ENCODE measurements at places on chromosomes 2 and 18.

- no peak for DNase-seq
Observed at GRCh38 chr2:167333245-167333644, 445.0 kb downstream of the XIRP2 start.

- DNase-seq = no peak
Observed at GRCh38 chr18:79250301-79250981, 145.3 kb upstream of the NFATC1 start.

DNA sequence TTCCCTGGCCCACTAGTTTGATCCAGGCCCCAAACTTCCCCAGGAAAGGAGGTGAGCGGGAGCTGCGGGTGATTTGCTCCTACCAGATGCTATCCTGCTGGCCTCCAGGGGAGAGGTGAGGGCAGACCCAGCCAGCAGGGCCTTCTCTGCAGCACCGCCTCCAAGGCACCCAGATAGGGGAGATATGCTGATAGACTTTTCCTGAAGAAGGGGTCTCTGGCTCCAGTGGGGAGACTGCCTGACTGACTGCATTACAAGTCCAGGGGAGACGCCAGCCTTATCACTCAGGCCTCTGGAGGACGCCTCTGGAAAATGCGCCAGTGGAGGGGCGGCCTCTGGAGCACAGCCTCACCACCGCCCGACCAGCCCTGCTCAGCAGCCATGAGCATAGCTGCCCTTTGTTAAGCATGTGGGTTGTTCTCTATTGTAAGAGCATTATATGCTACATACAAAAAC lies 60.6 kb upstream of the SMAD7 start:
- DNase-seq = no peak

- no peak for DNase-seq
Observed at GRCh38 chr18:79779021-79779699, 18.6 kb upstream of the KCNG2 start.

- no peak for DNase-seq
Observed at GRCh38 chr18:24270358-24270936, 127.2 kb downstream of the OSBPL1A start.

DNA sequence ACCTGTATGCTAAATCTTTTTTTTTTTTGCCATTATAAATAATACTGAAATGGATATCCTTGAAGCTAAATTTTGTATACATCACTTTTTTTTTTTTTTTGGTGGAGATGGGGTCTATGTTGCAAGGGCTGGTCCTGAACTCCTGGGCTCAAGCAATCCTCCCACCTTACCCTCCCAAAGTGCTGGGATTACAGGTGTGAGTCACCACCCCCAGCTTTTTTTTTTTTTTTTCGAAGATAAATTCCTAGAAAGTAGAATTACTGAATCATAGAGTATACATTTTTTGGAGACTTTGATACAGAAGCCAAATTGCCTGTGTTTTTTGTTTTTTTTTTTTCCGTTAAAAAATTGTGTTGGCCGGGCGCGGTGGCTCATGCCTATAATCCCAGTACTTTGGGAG lies 51.0 kb upstream of the MCFD2 start:
- DNase-seq = no peak

GRCh38 chr2:237600205-237600846 lies 9.8 kb upstream of the RAB17 start:
- DNase-seq = no peak

GRCh38 chr2:17877811-17878280 lies 621 bp upstream of the KCNS3 start:
- no peak for DNase-seq

- DNase-seq = no peak
Observed at GRCh38 chr18:49183921-49184320, 233.2 kb upstream of the SMAD7 start.

DNA sequence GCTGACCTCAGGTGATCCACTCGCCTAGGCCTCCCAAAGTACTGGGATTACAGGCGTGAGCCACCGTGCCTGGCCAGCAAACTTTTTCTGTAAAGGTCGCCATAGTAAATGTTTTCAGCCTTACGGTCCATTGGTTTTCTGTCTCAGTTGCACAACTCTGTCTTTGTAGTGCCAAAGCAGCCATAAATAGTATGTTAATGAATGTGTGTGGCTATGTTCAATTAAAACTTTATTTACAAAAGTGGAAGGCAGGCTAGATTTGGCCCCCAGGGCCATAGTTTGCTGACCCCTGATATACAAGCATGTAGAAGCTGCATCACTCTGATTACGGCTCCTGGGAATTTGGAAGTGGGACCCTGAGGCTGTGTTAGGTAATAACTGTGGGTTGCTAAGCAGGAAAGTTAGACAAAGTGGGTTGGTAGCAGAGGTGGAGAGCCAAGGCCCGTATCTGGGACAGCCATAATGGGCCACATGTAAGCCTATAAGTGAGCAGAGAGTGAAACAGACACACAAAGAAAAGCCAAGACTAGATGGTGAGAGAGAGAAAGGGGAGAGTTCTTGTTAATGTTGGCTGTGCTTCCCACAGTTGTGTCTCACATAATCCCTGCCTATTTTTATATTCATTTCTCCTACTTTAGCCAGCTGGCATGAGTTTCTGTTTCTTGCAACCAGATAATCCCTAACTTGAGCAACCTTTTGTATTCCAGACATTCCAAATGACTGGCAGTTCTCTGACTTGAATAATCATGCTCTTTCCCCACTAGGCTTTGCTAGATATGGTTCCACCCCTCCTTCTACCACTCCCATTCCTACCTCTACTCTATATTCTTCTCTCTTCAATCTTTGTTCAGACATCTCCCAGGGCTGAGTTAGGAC lies 223.3 kb upstream of the STON1 start:
- DNase-seq = no peak

GRCh38 chr2:123670286-123670685 lies 354.8 kb upstream of the CNTNAP5 start:
- no peak for DNase-seq

DNA sequence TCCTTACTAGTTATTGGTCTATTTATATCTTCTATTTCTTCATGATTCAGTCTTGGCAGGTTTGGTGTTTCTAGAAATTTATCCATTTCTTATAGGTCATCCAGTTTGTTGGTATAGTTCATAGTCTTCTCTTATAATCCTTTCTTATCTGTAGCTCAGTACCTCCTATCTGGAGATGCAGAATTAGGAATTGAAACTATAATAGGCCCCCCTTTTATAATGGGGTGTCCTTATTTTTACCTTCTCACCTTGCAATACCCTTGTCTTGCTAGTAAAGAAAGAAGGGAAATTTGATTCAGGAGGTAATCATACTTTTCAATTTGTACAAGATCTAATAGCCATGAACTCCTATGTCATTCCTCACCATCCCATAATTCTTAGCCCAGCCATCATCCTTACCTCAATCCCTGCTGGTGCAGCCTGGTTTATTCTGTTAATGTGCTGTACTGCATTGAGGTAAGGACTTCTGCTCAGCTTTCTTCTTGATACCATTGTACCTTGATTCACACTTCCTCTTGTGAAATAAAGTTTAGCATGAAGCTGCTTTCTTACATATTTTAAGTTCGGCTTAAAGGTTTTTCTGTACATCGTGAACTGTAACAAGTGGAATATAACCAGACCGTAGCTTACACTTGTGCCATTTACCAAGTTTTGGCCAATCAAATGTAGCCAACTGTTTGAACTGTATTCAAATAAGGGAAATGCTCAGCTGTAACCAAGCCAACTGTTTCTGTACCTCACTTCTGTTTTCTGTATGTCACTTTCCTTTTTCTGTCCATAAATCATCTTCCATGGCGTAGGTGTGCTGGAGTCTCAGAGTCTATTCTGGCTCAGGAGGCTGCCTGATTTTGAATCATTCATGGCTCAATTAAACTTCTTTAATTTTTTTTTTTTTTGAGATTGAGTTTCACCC lies 40.1 kb upstream of the PTH2R start:
- no peak for DNase-seq

GRCh38 chr2:149490296-149490695 lies 97.3 kb downstream of the MMADHC start:
- DNase-seq = no peak

DNA sequence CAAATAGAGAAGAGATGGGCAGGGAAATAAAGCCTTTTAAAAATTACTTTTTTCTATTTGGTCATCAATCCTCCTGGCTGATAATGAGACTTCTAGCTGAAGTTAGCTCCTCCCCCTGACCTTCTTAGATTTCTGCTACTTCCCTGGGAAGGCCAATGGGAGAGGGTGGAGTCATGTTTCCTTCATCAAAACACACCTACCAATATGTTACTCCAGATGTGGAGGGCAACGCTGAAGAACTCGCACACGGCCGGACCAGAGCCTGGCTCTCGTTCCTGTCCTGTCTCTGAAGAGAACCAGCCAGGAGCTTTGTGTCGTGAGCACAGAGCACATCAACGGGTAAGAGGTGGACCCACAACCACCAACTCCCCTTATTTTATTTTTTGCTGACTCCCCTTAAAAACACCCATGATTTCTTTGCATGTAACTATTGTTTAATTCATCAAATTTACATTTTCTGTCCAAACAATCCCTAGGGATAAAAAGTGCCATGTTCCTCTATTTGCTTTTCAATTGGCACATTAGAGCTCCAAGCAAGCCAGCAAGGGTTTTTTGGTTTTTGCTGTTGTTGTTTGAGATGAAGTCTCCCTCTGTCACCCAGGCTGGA lies 94.9 kb downstream of the ADD2 start:
- DNase-seq = no peak

GRCh38 chr18:48023334-48024008 lies 93.0 kb upstream of the SMAD2 start:
- no peak for DNase-seq

DNA sequence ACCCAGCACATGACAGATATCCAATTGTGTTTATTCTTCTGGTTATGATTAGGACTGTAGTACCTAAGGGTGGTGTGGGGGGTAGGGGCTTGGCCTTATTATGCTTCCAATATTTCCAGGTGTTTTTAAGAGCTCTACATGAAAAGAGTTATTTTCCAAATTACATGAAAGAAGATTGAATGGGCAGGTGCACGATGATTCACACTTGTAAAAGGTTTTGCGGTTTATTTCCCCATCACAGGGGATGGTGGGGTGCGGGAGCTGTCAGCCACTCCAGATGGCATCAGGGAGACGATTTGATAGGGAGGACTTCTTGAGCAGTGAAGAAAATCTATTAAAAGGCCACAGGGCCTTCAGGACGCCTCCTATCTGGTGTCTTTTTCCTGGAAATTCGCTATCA lies 15.1 kb upstream of the CCBE1 start:
- no peak for DNase-seq

GRCh38 chr18:22334567-22334966 lies 83.1 kb downstream of the CTAGE1 start:
- no peak for DNase-seq

GRCh38 chr2:57180042-57180567 lies 866.5 kb upstream of the VRK2 start:
- DNase-seq = no peak

GRCh38 chr2:6832596-6833299 lies 33.0 kb downstream of the CMPK2 start:
- DNase-seq = no peak

DNA sequence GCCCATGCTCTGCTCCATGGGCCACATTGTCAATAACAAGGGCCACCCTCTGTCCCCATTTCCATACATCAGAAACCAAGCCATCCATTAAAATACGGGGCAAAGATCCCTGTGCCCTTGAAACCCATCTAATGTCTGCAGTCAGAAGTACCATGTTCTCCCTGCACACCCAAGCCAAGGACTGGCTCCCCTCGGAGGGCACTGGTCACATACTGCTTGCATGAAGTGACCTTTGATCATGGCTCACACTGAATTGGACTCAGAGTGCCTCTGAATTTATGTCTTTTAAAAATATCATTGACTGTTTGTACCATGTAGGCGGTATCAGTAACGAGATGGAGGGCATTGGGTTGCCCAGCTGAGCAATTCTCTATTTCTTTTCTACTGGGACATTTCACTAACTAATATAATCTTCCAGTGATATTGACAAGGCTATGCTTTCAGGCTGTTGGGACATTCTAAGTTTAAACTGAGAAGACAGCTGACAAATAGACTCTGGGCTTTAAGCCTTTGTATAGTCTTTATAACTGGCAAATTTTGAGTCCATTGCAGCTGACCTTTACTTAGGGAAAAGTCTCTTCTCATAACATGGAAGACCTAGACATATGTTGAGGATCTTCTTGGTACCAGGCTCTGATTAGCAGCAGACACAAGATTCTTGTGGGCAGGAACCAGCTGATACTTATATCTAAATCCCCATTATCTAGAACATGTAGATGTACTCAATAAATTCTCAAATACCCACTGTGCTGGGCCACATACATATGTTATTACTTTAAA lies 214.3 kb downstream of the MYCN start:
- DNase-seq = no peak

- DNase-seq = no peak
Observed at GRCh38 chr2:6841537-6842287, 24.0 kb downstream of the CMPK2 start.

DNA sequence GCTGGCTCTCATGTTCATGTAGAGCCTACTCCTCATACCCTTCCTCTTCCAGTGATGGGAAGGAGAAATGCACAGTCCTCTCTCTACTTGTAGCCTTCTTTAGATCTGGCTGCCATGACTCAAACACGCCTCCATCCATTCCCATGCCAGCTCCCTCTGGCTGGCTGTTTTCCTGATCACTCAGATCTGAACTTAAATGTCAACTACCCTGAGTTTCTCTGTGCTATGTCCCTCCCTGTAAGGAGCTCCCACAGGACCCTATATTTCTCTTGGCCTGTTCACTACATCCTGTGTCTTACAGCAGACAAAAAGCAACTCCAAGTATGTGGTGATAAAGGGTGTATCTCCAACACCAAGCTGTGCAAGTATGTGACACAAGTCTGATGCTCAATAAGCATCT lies 152.4 kb downstream of the TCF4 start:
- DNase-seq = no peak

- DNase-seq = no peak
Observed at GRCh38 chr2:231292472-231293134, 94.2 kb downstream of the ARMC9 start.

DNA sequence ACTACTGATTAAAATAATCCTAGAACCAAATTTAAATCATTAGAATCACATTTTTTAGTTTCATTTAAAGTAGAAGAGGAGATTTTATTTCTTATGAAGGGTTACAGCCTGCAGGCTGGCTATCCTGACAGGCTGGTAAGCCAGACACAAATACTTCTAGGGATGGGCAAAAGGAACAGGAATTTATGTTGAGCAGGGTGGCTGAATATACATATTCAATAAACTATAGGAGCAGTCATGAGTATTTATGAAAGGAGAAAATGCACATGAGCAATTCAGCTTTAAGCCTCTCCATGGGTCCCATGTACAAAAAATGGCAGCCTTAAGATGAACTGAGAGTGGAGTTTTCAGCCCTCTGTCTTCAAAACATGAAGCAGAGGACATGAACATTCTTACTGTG lies 182.4 kb downstream of the CTNNA2 start:
- no peak for DNase-seq

DNA sequence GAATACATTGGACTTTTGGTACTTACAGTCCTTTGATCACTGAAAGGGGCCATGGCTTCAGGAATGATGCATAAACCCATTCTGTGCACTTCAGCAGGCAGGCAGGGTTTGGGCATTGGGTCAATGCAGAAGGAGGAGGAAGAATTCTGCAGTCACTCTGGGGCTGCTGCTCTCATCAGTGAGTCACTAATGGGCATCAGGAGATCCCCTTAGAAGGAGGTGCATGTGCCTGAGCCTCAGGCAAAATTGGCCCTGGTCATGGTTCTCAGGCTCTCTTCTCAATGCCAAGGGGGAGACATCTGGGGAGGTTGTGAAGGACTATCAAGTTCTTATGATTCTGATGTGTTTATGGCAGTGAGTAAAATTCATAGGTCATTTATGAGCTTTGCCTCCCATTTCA lies 52.0 kb upstream of the TNP1 start:
- DNase-seq = no peak
